ENCODE measurements at places on chromosomes 12 and 14. TPM values are rescaled to one million over a fixed set of nuclear protein-coding genes. Genes with fewer than 3 reads are reported as not detected.

Gene WASHC4
- total RNA-seq: 34.3 TPM

Gene C12orf50
- total RNA-seq: not detected

Gene SLC17A8
- not detected for total RNA-seq

Gene PTPN21
- 0.28 TPM for total RNA-seq

Gene GLIPR1L2
- not detected for total RNA-seq

Gene RFX4
- total RNA-seq: not detected

Gene GNB3
- 0.48 TPM for total RNA-seq

Gene DBX2
- not detected for total RNA-seq

Gene OLR1
- total RNA-seq: 0.42 TPM

Gene STAB2
- not detected for total RNA-seq

Gene CAMKK2
- 35.9 TPM for total RNA-seq

Gene MGAT4C
- total RNA-seq: not detected

Gene EIF2S3B
- total RNA-seq: 2.2 TPM

Gene CD69
- total RNA-seq: 66.8 TPM

Gene RASSF9
- not detected for total RNA-seq

Gene LRRK2
- 0.31 TPM for total RNA-seq

Gene PRPH
- total RNA-seq: not detected

Gene DCAF5
- total RNA-seq: 32.9 TPM

Gene TAS2R9
- total RNA-seq: not detected

Gene SLC15A4
- 21.7 TPM for total RNA-seq

Gene ITPR2
- 29.4 TPM for total RNA-seq

Gene TAS2R8
- not detected for total RNA-seq

Gene DLK1
- total RNA-seq: not detected

Gene PSEN1
- 34.2 TPM for total RNA-seq

Gene DHRS2
- 3.1 TPM for total RNA-seq

Gene HELB
- total RNA-seq: 13.8 TPM

Gene RNF212B
- total RNA-seq: not detected

Gene BDKRB1
- total RNA-seq: not detected

Gene ERO1A
- 96.6 TPM for total RNA-seq

Gene AACS
- total RNA-seq: 16.7 TPM

Gene HVCN1
- 20.2 TPM for total RNA-seq

Gene RFLNA
- total RNA-seq: not detected

Gene OR6C2
- not detected for total RNA-seq

Gene KRT81
- not detected for total RNA-seq

All from CD8-positive, alpha-beta memory T cell (primary cell).